ENCODE measurements at places on chromosomes 2 and 18. TPM values are rescaled to one million over a fixed set of nuclear protein-coding genes. Genes with fewer than 3 reads are reported as not detected.

DNA sequence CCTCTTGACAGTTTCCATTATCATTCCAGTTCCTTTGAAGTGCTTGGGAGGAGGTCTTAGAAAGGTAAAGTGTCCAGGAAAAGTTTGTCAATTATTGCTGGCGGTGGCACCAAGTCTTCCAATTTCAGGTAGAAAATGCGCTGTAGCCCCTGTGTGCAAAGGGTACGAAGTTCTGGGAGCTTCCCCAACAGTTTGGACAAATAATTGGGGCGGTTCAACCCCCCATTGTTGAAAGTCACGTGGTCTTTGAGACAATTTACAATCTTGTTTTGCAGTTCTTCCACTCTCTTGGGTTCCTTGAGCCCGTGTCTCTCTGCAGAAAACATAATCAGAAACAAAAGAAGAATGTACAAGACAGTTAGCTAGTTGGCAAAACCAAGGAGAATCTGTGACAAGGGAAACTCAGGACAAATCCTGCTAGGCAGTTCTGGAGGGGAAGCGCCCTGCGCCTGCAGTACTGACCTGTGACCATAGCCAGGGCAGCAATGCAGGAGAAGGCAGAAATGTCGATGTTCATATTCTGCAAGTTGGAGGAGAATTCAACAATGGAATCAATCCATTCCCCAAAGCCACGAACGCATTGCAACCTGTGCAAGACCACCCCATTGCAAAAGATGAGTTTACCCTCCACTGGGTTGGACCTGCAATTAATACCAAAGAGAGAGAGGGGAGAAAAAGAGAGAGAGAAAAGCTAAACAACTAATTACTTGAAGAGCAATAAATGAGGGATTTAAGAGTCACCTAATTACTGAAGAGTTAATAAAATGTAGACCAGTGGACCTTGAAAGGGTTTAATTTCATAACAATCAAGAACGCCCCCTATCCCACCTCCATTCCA, 6.6 kb downstream of the NR4A2 start:
- H3K27me3 ChIP-seq, result peaks cover 52% of the 10 kb centered on the region
- no peak overlapping the region for H3K4me3 ChIP-seq
- peaks cover 13% of the 10 kb centered on the region for H3K36me3 ChIP-seq
- no peak for DNase-seq

DNA sequence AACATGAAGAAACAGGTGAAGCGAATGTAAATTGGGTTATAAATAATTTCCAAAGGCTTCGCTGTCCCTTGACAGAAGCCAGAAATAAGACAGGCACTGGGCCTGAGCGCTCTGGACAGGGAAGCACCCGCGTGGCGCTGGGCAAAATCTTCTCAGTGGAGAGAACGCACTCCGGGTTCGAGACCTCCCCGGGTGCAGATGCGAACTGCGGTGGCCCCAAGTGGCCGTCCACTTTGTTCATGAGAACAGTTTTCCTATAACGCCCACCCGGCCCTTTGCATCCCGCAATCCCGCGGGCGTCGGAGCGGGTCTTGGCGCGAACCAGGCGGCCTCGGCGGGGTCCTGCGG, 651 bp upstream of the DPYSL5 start:
- DNase-seq, result no peak
- peaks cover 90% of the 10 kb centered on the region for H3K27me3 ChIP-seq

DNA sequence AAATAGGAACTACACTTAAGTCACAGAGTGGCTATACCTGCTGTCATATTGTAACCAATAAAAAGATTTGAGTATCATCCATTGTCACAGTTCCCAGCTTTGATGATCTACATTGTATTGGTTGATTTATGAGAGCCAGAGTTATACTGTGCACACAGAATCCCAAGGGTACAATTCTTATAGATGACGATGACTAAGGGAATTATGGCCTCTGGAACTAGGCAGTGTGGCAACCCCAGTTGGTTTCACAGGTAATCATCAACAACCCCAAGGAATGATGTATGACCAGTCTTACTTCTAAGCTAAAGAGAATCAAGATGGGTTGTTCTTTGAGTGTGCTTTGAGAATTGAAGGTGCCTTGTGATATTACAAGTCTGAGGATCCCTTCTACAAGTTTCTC, 217.3 kb downstream of the ETAA1 start:
- H3K4me3 ChIP-seq, result no peak overlapping the region
- no peaks in the 10 kb centered on the region for H3K36me3 ChIP-seq
- H3K4me1 ChIP-seq, result peaks cover 6% of the 10 kb centered on the region

GRCh38 chr2:45851576-45852304, 200.3 kb downstream of the PRKCE start:
- H3K27me3 ChIP-seq, result no peaks in the 10 kb centered on the region
- no peak overlapping the region for H3K4me3 ChIP-seq
- DNase-seq, result no peak
- no peak overlapping the region for H3K27ac ChIP-seq

GRCh38 chr2:215352602-215353001, 40.7 kb downstream of the ATIC start:
- DNase-seq, result no peak
- no peak overlapping the region for H3K27ac ChIP-seq
- H3K4me3 ChIP-seq, result no peak overlapping the region

RNF25 gene
- total RNA-seq, result 21.5 TPM

CAVIN2 gene
- 182 TPM for total RNA-seq

PSMA8 gene
- not detected for total RNA-seq

C2orf15 gene
- 1.5 TPM for total RNA-seq

PLGLB1 gene
- 2.7 TPM for total RNA-seq
